ENCODE measurements at places on chromosomes 2 and 18.

DNA sequence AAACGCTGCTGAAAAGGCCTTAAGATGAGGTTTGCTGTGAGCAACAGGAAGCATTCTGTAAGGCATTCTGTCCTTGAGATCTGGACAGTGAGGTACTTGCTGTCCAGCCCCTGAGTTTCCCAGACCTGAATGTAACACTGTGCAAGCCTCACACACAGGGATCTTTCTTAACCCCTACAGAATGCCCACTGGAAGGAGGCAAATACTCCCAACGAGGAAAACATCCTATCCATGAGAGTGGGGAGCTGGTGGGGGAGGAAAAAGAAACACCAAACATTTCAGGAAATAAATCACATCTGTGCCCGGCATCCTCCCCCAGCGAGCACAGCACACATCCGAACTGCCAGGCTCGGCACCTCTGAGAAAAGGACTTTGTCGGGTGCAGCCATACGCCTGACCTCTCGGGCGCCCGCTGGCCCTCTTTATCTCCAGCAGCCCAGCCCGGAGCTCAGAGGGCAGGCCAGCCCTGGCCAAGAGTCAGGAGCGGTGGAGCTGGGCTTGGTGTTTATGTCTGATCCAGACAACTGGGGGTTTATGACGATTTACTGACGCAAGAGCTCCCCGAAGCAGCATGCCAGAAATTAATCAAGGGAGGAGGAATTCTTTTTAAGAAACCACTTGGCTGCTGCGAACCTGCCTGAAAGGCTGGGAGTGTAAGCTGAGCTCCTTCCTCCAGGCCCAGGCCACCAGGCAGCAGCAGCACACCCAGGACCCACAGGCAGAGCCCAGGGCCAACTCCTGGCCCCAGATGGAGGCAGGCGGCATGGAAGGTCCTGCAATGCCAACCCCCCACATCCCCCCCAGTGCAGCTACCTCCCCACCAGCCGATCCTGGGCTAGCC, 72.2 kb downstream of the HDAC4 start:
- DNase-seq = no peak

GRCh38 chr2:44680983-44681531, 260.4 kb upstream of the SIX3 start:
- DNase-seq = no peak

DNA sequence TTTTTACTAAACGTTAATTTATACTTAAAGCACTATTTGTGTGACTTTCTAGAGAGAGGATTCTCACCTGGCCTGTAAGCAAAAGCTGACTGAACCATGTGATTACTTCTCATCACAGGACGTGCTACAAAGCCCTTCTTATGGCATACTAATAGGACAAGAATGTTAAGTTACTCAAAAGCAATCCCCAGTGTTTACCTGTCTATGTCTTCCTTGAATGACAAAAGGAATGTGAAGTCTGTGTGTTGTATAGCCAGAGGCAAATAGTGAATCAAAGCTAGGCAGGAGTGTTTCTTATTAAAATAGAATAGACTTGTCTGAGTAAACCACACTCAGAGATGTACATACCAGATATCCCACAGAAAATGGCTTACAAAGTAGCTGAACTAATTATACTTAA, 1465.5 kb downstream of the SUCLG1 start:
- DNase-seq = no peak

GRCh38 chr2:172351586-172351985, 75.8 kb upstream of the ITGA6 start:
- DNase-seq = no peak

DNA sequence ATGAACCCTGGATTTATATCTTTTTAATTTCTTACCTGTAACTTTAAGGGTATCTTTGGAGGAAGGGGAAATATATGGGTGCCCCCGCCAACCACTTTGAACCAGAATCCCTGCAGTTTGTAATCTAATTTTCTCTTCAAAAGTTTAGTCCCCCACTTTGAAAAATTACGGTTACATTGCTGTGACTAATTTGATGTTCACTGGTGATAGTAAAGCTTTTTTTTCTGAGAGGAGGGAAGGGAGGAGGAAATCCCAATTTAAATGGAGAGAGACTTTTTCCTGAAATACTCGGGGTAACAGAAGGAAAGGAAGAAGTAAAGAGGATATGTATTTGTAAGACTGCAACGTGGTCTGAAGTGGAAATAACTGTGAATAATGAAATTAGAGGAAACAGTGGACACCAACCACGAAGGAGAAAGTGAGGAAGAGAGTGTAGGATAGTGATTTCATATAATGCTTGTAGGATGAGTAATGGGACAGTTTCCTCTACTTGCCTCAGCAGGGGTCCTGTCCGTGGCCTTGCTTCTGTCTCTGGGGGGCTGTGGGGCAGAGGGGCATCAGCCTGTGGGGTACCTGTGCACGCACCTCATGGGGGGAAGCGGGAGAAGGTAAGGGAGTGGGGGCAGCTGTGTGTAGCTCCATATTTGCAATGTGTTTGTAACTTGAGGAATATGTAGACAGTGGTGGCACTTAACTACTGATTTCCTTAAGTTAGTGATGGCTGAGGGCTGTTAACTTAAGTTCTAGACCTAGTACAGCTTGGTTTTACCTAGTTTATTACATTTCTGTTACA, 161.1 kb downstream of the LTBP1 start:
- DNase-seq = no peak

- DNase-seq = no peak
These were observed 13.6 kb downstream of the CCDC68 start for GRCh38 chr18:54945576-54946125.

DNA sequence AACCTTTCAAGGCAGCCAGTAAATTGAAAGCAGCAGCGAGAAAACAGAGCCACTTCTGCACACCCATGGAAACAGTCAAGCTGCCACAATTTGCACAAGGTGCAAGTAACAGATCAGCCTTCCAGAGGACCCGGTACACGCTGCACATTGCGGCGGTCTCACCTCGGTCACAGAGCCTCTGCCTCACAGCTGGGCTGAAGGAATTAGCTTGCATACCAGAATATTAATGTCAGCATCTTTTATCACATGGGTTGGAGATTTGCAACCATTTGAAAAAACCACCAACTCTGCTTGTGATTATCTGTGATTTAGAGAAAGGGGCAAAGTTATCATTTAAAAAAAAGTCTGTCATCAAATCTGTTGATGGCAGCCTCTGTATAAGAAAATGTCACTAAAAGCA, 330.5 kb upstream of the TCF4 start:
- DNase-seq = no peak

DNA sequence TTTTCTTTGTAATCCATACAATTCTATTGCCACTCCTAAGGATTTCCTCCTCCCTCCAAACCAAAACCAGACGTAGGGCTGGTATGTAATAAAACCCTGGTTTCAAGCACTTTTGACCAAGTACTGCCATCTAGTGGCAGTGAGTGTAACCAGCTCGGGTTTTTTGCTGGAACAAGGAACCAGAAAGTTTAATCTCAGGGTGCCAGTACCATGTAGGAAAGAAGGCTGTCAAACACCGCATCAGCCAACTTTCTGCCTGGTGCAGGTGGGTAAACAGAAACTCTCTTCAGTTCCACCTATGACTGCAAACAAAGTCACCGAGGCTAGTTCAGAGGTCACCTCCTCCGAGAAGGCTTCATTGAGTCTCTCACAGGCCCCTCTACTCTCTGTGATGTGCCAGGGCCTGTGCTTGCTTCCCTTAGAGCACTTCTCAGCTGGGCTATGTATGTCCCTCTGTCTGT, 10.2 kb upstream of the THNSL2 start:
- DNase-seq = peak; percentile 10

GRCh38 chr2:2846332-2847208, 515.5 kb upstream of the MYT1L start:
- DNase-seq = no peak

DNA sequence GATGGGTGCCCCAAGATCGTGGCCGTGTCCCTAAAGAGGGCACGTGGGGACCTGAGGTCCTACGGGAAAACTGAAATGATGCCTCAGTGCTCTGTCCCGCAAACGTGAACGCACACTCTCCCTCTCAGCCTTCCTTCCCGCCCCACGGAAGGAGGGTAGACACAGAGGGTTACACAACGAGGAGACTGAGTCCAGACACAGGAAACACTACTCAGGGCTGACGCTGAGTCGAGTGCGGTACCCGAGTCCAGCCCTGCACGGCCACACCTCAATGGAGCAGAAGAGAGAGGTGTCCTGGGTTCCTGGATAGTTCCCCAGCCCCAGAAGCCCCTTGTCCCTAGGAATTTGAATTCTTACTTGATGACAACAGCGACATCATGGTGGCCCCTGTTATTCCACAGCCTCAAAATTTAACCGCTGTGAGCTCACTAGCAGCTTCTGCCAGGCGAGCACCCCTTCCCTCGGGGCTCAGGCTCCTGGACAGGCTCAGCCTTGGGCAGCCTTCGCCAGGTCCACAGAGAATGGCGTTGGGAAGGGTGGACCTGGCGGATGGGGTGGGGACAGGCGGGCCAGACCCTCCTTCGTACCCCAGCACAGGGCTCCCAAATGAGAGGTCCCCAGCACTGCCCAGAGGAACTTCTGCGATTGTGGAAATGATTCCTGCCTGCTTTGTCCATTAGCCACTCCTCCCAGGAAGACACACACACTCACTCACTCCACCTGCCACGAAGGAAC, 980 bp upstream of the RNPEPL1 start:
- no peak for DNase-seq

GRCh38 chr2:217740756-217741155, 262.0 kb downstream of the TNS1 start:
- DNase-seq = no peak

DNA sequence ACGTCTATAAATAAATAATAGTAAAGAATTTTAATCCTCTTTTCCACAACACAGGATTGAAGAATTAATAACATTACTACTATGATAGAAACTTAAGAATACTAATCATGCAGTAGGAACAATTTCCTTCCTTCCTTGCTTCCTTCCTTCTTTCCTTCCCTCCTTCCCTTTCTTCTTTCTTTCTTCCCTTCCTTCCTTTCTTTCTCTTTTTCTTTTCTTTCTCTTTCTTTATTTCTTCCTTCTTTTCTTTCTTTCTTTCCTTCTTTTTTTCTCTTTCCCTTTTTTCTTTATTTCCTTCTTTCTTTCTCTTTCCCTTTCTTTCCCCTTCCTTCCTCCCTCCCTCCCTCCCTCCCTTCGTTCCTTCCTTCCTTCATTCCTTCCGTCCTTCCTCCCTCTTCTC, 77.6 kb downstream of the SCN3A start:
- DNase-seq = no peak

- no peak for DNase-seq
These were observed 27.7 kb downstream of the FHL2 start for GRCh38 chr2:105371156-105371555.

GRCh38 chr2:39431592-39432316, 5.3 kb downstream of the MAP4K3 start:
- no peak for DNase-seq

DNA sequence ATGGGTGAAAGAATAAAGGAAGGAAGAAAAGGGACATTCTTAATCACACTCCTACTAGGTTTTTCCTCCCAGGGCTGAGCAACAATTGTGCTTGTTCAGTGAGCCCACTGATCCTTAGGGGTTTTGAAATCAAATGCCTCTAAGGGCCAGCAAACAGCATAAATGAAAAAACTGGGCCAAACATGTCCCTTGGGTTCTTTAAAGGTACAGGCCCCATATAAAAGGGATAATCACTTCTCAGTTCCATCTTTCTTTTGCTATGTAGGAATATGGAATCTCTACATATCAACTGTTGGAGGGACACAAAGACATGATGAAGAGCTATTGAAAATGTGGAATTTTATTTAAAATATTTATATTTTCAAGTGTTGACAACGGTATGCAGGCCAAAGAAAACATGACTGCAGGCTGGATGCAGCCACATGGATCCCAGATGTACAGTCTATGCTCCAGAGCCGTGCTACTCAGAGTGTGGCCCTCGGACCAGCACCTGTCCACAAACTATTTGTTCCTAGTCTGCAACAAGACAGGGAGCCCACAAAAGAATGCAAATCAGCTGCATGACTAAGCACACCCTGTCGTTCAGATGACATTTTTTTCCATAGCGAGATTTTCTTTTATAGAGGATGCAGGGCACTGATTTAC, 110.0 kb downstream of the CDH20 start:
- DNase-seq = no peak

GRCh38 chr2:236089271-236090026, 78.7 kb downstream of the GBX2 start:
- no peak for DNase-seq

- no peak for DNase-seq
These were observed 28.1 kb downstream of the TMEM163 start for GRCh38 chr2:134690629-134691215.

DNA sequence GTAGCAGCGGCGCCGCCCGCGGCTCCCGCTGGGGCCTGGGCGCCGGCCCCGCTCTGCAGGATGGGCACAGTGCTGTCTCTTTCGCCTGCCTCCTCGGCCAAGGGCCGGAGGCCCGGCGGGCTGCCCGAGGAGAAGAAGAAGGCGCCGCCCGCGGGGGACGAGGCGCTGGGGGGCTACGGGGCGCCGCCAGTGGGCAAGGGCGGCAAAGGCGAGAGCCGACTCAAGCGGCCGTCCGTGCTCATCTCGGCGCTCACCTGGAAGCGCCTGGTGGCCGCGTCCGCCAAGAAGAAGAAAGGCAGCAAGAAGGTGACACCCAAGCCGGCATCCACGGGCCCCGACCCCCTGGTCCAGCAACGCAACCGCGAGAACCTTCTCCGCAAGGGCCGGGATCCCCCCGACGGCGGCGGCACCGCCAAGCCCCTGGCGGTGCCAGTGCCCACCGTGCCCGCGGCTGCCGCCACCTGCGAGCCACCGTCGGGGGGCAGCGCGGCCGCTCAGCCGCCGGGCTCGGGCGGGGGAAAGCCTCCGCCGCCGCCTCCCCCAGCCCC, 369 bp downstream of the CDK5R2 start:
- no peak for DNase-seq

Data from activated T-helper 9 cell treated with anti-CD3 and anti-CD28 coated beads, Interleukin-2, amount 50 U/mL, for 16 hours (primary cell).